CD4-positive, alpha-beta T cell treated with Interleukin-6 for 4 hours (primary cell): ENCODE measurements at places on chromosomes 4 and X.

- DNase-seq = no peak
Measured at GRCh38 chr4:123838474-123838873, 441.9 kb downstream of the SPRY1 start.

DNA sequence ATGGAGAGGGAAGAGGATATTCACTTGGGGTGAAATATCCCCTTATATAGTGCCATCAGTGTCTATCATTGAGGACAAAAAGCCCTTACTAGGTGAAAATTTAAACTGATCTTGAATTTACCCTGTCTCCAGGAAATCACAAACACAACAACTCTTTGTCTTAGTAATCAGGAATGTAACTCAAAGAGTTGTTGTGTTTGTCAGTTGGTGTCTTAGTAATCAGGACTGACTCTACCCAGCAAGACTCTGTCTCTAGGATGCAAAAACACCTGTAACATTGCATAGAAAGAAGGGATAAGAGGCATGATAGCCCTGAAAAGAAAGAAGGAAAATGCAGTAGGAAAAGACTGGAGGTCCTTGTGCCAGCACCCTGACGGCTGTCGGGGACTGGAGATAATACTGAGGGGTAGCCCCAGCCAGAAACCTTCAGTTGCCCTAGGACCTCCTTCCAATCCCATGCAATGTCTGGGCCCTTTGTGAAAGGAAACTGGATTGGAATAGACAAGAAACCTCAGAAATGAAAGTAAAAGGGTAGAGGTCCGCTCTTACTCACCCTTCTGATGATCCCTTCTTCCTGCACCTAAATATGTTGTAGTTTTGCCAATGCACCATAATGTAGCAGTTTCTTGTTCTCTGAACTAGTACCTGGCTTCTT, 45.3 kb downstream of the HMGB2 start:
- DNase-seq = no peak

GRCh38 chr4:78081541-78081940, 24.4 kb downstream of the FRAS1 start:
- no peak for DNase-seq

DNA sequence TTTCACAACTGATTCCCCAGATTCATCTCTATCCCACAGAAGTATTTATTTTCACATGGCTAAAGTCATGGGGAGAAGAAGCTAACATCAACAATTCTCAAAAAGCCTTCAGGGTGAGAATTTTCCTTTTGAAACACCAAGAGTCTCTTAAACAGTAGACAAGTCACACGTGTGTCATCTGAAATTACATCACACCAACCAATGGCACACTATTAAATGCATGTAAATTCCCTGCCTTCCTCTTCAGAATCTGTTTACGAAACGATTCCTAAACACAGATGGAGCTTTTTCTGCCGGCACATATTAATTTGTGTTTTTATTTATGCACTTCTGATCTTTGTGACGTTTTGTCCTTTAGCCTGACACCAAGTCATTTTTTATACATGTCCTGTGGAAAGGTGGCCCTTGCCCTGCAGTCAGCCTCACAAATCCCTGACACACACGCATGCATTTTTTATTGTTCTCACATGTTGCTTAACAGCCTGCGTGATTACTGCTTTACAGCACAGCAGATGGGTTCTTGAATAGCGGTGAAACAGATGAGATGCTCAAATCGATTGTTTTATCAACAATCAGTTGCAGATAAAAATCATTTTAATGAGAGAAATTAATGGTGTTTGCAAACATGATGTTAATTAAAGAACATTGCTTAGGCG, 735.9 kb upstream of the TENM3 start:
- no peak for DNase-seq

DNA sequence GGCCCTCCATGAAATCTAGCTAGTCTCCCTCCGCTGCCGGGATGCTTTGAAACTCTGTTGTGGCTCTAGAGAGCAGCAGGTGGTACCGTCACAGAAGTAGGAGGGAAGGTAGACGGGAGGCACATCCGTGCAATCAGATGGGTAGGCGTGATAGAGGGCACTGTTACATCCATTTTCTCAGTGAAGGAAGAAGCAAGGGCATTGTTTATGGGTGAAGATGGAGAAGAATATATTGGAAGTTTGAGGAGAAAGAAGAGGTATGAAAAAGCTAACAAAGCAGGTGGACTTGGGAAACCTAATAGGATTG, 1.3 kb downstream of the ANAPC4 start:
- DNase-seq = no peak

DNA sequence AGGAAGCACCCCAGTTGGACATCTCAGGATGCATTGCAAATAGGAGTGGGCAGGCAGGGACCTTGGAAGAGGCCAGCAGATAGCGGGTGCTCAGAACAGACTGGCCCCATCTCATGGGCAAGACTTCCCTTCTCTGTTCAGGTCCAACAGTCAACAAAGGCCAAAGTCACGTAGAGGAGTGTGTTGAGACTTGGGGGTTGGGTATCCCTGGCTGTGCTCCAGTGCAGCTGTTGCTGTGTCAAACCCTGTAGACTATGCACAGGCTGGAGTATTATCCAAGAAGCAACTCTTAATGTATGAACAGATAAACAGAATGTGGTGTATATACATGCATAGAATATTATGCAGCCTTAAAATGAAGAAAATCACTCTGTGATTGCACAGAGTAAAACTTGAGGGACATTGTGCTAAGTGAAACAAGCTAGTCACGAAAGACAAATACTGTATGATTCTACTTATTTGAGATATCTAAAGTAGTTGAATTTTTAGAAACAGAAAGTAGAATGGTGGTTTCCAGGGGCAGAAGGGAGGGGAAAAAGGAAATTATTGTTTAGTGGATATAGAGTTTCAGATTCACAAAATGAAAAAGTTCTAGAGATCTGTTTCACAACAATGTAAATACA, 192.1 kb upstream of the LCORL start:
- no peak for DNase-seq

GRCh38 chrX:47146936-47147859, 2.2 kb downstream of the RBM10 start:
- DNase-seq = no peak

- DNase-seq = no peak
Measured at GRCh38 chrX:45992402-45993123, 552.7 kb downstream of the ZNF674 start.

DNA sequence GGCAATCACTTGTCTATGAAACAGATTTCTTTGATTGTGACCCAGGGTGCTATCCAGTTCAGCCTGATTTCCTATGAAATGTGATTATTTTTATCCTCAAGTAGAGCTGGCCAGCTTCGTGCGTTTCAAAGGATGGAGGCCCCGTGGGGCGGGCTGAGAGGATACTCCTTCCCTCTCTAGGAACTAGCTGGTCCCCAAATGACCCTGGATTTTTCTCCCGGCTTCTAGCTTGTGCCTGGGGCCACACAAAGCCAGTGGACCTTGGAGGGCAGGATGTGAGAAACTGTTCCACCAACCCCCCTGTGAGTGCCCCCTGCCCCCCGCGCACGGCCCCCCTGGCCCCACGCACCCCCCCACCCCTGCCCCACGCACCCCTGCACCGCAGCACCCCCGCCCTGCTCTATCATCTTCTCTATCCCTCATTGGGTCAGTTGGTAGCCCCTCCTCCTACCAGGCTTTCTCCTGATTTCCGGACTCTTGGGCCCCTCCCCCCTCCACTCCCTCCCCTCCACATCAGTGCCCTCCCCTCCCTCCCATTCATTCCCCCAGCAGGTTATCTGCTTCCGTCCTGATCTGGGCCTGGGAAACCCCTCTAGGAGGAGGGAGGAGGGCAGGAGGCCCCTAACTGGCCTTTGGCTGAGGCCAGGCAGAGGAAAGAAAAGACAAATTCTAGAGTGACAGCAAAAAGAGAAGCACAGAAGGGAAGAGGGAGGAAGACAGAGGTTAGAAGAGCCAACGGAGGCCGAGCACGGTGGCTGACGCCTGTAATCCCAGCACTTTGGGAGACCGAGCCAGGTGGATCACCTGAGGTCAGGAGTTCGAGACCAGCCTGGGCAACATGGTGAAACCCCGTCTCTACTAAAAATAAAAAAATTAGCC, 3.3 kb downstream of the XPNPEP2 start:
- no peak for DNase-seq

DNA sequence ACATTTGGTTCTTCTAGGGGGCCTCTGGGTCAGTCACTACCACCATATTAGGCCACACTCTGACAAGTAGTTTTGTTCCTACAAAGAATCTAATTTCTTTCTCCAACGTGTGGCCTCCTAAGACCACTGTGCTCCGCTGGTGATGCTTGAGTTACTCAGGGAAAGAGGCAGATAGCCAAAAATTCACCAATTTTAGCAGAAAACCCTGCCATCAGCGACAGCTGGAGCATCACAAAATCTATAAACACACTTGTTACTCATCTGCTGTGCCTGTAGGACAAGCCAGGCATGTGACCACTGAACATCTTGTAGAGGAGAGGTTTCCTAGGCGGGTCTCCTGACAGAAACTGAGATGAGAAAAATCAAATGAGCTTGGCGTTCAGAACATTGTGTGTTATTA, 105.4 kb downstream of the SYNPO2 start:
- DNase-seq = no peak

- DNase-seq = no peak
Measured at GRCh38 chr4:1459722-1460511, 53.7 kb upstream of the NKX1-1 start.

DNA sequence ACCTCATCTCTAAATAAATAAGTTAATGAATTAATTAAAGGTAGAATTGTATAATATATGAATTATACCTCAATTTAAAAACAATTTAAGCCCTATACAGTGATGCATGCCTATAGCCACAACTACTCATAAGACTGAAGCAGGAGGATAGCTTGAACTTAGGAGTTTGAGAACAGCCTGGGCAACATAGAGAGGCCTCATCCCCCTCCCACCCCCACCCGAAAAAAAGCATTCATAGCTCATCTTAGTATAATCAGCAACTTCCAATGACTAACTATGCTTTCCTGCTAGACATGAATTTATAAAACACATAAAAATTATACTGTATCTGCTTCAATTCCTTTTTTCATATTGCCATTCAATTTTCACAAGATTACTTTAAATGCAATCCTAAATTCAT, 1.6 kb downstream of the LRBA start:
- no peak for DNase-seq

DNA sequence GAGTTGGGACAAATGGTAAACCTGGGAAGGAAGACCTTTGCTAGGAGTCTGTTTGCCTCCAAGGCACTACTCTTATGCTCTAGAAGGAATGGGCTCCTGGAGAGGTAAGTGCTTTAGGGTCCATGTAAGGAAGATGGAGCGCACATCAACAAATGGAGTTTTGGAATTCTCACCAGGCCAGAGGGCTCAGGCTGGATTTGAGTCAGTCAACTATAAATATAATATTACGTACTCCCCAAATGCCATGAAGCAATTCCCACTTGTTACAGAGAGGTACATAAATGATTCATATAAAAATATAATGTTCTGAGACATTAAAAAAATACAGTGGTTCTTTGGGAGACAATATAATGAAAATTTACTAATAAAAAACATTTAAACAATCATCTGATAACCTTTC, 1.6 kb upstream of the SLC9B1 start:
- no peak for DNase-seq

DNA sequence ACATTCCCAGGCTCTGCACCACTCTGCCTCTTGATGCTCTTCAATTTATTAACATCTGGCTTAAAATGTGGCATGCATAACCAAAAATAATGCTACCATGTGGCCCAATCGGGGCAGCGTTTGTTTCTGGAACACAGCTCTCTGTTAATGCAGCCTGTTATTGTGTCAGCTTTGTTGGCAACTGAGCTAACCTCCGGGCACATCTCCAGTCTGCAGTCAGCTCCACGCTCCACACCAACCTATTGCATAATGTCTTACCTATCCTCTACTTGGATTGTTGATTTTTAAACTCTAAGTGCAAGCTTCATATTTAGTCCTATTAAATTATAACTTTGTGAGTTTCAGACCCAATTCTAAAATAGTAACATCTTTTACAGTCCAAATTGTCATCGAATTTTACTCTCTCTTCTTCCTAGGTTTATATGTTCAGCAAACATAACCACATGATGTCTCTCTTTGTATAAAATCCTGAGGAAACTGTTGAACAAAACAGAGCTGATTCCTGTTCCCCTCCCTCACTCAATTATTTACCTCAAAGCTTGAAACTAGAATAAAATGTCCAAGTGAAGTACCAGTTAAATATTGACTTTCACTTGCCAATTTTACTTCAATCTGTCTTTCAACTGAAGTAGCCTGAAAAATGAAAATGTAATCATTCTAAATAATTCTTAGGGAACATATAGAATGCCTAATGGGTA, 92.2 kb upstream of the RAPGEF2 start:
- no peak for DNase-seq

- DNase-seq = no peak
Measured at GRCh38 chr4:125676583-125676982, 361.8 kb downstream of the FAT4 start.

DNA sequence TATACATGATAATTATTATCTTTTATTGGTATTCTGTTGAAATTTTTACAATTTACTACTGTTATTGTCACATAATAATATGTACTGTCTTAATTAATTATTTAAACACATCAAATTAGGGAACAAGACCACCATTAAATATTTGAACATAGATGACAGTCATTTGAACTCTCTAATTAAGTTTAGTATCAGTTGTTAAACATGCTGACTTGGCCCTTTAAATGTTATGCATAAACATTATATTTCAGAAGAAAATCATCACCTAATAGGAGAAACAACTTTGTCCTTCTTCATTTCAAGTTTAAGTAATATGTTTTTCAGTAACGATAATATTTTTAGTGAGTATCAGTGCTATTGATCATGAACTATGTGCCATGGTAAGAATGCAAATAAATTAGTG, 623.5 kb upstream of the GNPDA2 start:
- no peak for DNase-seq

- DNase-seq = no peak
Measured at GRCh38 chr4:26412381-26413372, 77.6 kb downstream of the CCKAR start.

GRCh38 chr4:157004279-157005161, 32.9 kb upstream of the PDGFC start:
- DNase-seq = no peak
